ENCODE measurements at places on chromosomes 3 and 15.

- DNase-seq: no peak
Observed at GRCh38 chr3:106965307-106965706, 411.9 kb upstream of the CCDC54 start.

DNA sequence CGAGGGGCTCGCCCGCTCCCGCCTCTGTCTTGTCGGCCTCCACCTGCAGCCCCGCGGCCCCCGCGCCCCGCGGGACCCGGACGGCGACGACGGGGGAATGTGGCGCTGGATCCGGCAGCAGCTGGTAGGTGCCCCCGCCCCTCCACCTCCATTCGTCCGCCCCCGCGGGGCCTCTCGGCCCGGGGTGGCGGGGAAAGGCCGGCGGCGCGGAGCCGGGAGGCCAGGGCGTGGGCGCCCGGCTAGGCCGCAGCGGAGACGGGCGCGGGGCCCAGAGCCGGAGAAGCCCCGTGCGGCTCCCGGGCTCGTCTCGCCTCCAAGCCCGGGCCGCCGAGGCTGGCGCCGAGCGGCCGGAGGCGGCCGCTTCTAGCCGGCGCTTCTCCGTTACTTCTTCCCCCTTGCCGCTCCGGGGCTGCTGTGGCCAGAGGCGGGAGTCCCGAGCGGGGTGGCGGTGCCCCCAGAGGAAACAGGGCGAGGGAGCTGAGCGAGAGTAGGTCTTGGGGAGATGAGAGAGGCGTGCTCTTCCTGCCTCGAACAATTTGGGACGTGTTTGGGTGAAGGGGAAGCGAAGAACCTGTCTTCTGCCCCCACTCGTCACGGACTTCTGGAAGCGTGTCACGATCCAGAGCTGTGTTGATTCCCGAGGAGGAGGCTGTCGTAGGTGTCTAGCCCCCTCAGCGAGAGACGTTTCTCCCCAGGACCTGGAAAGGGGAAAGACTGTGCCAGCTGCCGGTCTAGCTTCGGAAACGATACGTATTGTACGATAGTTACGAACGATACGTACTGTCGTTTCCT is 555 bp downstream of the ATP11B start:
- DNase-seq: peak; percentile 66

GRCh38 chr3:190076601-190077394 is 43.9 kb downstream of the P3H2 start:
- DNase-seq: no peak

- DNase-seq: no peak
Observed at GRCh38 chr3:42547401-42547945, 34.3 kb downstream of the SEC22C start.

DNA sequence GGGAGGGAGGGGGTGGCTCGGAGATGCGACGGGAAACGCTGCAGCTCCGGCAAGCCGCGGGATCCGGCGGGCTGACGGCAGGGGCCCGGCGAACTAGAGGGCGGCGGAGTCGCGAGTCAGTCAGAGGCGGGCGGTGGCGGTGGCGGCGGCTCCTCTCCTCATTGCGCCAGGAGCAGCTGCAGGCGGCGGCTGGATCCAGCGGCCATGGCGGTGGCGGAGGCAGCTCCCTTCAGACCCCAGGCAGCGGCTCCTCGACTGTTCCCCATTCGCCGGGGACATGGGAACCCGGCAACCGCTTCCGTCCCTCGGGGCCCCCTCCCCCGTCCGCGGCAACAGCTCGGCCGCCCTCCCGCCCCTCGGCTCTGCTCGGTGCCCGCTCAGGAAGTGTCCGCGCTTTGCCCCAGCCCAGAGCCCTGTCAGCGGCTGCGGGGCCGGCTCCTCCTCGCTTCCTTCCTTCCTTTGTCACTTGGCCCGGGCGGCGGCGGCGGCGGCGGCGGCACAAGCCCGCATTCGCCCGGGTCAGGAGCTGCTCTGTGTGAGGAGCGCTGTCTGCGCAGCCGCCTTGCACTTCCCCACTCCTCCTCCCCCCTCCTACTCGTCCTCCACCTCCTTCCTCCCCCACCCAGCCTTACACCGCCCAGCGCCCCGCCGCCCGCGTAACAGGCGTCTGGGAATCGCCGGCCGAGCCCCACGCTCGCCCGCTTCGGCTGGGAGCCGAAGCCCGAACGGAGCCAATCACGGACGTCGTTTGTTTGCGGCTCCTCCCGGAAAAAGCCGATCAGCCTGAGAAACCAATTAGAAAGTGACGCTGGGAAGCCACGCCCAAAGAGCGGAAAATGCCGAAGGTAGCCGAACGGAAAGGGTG is at the start of gene GSK3B:
GSK3B (minus strand) TSS at position 537 of the 865 bp plus-strand sequence. CDS start 1,013 bp downstream, outside the sequence.
- DNase-seq: peak; percentile 98

DNA sequence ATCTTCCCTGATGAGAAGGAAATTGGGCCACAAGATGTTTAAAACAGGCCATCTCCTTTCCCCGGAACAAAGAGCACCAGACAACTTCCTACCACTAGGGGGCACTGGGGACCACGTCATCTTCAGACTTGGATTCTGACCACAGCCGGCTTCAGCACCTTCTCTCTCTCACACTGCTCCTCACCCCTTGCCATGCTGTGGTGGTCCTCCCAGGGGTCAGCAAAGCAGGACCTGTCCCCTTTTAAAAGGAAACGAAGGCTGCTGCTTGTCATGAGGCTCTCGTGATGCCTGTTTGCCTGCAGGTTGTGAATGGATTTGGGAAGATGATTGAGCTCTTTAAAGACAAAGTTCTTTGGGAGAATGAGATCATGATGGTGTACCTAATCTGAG is 16.2 kb downstream of the RFT1 start:
- DNase-seq: peak; percentile 80

Measured in natural killer cell treated with Interleukin-12 subunit alpha and Interleukin-12 subunit beta and Interleukin-15 and Interleukin-18, amount 100 ng/mL, for 72 hours (primary cell).